ENCODE measurements at places on chromosomes 7 and 10. TPM values are rescaled to one million over a fixed set of nuclear protein-coding genes. Genes with fewer than 3 reads are reported as not detected.
A peak's percentile ranks its signal among the peaks of the same experiment; 100 is the strongest.

- no peaks in the 10 kb centered on the region for H3K27me3 ChIP-seq
- H3K27ac ChIP-seq: no peak overlapping the region
- no peak for DNase-seq
- H3K36me3 ChIP-seq: no peaks in the 10 kb centered on the region
- no peak overlapping the region for H3K4me3 ChIP-seq
Measured at GRCh38 chr7:136023134-136023869, 46.1 kb upstream of the MTPN start.

- H3K27ac ChIP-seq: no peak overlapping the region
- H3K27me3 ChIP-seq: no peaks in the 10 kb centered on the region
- H3K36me3 ChIP-seq: no peaks in the 10 kb centered on the region
- no peak overlapping the region for H3K4me3 ChIP-seq
- H3K4me1 ChIP-seq: peaks cover 19% of the 10 kb centered on the region
Measured at GRCh38 chr10:74874649-74875048, 48.2 kb downstream of the KAT6B start.

DNA sequence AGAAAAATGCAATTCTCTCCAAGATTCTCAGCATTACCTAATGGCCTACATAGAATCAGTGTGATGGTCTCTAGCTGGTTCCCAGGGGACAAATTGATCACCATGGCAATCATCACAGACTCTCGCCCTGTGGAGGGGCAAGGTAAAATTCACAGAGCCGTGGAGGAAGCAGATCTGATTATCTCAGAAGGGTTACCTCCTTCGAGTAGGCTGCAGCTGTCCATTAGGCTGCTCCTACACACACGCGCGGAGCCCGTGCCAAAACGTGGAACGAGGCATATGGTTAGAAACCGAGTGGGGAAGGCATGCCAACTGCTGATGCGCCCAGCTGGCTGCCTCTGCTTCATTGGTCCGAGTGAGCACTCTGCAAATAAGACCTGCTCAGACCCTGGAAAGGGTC, 52.8 kb upstream of the PTER start:
- no peak overlapping the region for H3K4me3 ChIP-seq
- H3K4me1 ChIP-seq: no peaks in the 10 kb centered on the region
- DNase-seq: no peak
- H3K36me3 ChIP-seq: no peaks in the 10 kb centered on the region

DNA sequence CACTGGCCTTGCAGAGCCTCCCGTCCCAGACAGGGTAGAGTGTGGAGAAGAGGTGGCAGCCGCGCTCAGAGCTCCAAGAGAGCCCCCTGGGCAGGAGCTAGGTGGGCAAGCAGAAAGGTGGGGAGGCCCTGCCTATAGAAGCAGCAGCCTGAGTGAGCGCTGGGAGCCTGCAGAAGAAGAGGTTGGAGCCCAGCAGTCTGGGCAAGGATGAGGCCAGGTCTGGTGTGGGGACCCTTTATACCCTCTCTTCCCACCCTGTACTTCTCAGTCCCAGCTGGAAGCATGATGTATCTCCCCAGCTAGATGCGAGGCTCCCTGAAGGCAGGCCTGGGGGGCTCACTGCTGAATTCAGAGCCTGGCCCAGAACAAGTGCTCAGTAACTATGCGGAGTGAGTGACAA, 44.5 kb upstream of the ZMIZ1 start:
- DNase-seq: peak; percentile 39
- H3K27me3 ChIP-seq: no peaks in the 10 kb centered on the region
- H3K27ac ChIP-seq: peak overlapping the region; percentile 92
- no peaks in the 10 kb centered on the region for H3K36me3 ChIP-seq

GRCh38 chr10:101512738-101513137, 75.3 kb downstream of the POLL start:
- H3K27ac ChIP-seq: no peak overlapping the region
- DNase-seq: no peak
- H3K27me3 ChIP-seq: no peaks in the 10 kb centered on the region

GRCh38 chr10:83574770-83575169, 564.5 kb upstream of the GHITM start:
- no peaks in the 10 kb centered on the region for H3K36me3 ChIP-seq
- no peaks in the 10 kb centered on the region for H3K4me1 ChIP-seq
- no peak overlapping the region for H3K27ac ChIP-seq
- H3K4me3 ChIP-seq: no peak overlapping the region

DNA sequence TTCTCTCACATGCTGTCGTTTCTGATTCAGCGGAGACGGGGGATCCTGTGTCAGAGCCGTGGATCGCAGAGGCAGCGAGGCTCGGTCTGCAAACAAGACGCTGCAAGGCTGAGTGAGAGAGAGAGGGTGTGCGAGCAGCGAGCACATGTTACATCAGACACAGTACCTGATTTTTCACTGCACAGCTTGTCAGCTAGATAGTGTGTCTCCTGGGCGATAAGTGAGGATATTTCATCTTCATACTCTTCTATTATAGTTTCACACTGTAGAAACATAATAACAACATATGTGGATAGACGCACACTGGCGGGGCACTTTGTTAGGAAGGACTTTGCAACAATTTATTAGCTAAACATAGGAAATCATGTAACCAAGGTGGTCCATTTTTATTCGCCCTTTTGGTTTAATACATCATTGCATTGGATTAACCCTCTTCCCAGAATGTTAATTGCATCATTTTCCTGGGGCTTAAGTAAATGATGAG, 39.5 kb downstream of the CNPY1 start:
- no peaks in the 10 kb centered on the region for H3K36me3 ChIP-seq
- no peak for DNase-seq
- H3K27ac ChIP-seq: no peak overlapping the region
- H3K4me3 ChIP-seq: no peak overlapping the region
- H3K27me3 ChIP-seq: peaks cover 14% of the 10 kb centered on the region
- H3K4me1 ChIP-seq: no peaks in the 10 kb centered on the region

DNA sequence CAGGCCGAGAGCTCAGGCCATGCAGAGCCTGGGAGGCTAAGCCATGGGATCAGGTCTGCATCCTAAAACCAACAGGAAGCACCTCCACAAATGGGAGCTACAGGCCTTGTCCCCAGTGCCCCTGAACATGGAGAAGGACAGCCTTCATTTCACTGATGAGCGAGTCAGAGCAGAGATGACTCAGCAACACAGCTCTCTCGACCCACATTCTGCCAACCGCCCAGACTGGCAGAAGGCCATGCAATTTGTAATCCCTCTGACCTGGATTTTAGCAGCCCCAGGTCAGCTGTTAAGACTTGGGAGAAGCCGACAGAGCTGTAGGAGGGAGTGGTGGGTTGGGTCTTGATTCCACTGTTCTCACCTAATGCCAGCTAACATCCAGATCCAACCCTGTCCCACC, 25.5 kb downstream of the VOPP1 start:
- peak overlapping the region; percentile 89 for H3K27ac ChIP-seq
- DNase-seq: peak; percentile 86
- no peak overlapping the region for H3K4me3 ChIP-seq
- no peaks in the 10 kb centered on the region for H3K36me3 ChIP-seq
- peaks cover 70% of the 10 kb centered on the region for H3K4me1 ChIP-seq

MYPN gene
- total RNA-seq: 338 TPM

DNA sequence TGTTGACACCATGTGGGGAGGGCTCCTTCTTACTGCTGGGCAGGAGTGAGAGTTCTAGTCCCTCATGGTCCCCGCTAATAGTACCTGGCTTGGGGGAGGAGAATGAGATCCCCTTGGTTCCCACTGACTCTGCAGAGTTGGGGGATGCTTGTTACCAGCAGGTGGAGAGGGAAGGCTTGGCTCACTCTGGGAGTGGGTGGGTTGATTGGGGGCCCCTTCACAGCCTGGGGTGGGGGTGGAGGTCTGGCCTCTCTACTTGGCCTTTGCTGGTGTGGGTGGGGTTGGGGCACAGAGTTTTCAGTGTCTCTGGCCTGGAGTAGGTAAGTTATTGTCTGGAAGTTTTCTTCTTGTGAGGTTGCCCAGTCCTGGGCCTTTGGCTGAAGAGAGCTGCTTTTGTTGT, 31.9 kb downstream of the ADCY1 start:
- no peaks in the 10 kb centered on the region for H3K4me1 ChIP-seq
- no peak overlapping the region for H3K4me3 ChIP-seq
- no peak overlapping the region for H3K27ac ChIP-seq

DNA sequence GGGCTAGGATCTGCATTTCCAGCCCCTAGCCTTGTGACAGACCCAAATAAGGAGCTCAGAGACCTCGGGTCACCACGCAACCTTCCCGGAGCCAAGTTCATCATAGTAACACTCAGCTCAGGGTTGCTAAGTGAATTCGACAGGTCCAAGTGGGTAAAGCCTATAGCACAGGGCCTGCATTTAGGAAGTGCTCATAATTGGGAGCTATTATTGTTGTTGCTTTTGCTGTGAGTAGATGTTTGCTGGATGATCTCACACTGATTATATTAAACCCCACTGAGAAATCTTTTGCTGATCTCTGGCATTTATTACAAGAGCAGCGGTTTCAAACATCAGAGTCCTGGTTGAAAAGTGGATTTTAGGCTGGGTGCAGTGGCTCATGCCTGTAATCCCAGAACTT, 20.3 kb upstream of the SAR1A start:
- H3K4me1 ChIP-seq: no peaks in the 10 kb centered on the region
- no peaks in the 10 kb centered on the region for H3K36me3 ChIP-seq
- no peak for DNase-seq
- H3K27me3 ChIP-seq: no peaks in the 10 kb centered on the region
- no peak overlapping the region for H3K4me3 ChIP-seq

GIMAP1 gene
- 2.4 TPM for total RNA-seq

DNA sequence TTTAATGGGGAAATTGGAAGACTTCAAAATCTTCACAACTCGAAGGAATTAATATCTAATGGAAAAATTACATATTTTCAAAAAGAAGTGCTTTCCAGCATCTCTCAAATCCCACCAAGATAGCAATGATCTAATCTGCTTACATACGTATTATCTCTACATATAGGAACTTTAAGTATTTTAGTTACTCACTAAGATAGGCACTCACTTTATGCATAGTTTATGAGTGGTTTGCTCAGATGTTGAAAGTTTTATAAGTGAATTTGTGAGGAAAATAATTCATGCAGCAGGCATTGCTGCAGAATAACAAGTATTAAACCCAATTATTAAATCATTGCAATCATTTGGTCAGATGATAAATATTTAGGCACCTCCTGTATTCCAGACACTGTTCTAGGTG, 2.3 kb upstream of the CYTH3 start:
- H3K27ac ChIP-seq: no peak overlapping the region
- no peaks in the 10 kb centered on the region for H3K27me3 ChIP-seq
- DNase-seq: no peak
- H3K4me1 ChIP-seq: peaks cover 21% of the 10 kb centered on the region
- H3K4me3 ChIP-seq: no peak overlapping the region
- H3K36me3 ChIP-seq: no peaks in the 10 kb centered on the region

GRCh38 chr7:145431834-145432233, 596.0 kb upstream of the TPK1 start:
- H3K4me3 ChIP-seq: no peak overlapping the region
- DNase-seq: no peak
- no peaks in the 10 kb centered on the region for H3K36me3 ChIP-seq
- no peaks in the 10 kb centered on the region for H3K27me3 ChIP-seq

GRCh38 chr10:113221756-113222168, 271.7 kb downstream of the TCF7L2 start:
- H3K4me3 ChIP-seq: no peak overlapping the region
- no peaks in the 10 kb centered on the region for H3K4me1 ChIP-seq
- no peaks in the 10 kb centered on the region for H3K27me3 ChIP-seq
- H3K36me3 ChIP-seq: no peaks in the 10 kb centered on the region

FAM200A gene
- total RNA-seq: 6.3 TPM

DNA sequence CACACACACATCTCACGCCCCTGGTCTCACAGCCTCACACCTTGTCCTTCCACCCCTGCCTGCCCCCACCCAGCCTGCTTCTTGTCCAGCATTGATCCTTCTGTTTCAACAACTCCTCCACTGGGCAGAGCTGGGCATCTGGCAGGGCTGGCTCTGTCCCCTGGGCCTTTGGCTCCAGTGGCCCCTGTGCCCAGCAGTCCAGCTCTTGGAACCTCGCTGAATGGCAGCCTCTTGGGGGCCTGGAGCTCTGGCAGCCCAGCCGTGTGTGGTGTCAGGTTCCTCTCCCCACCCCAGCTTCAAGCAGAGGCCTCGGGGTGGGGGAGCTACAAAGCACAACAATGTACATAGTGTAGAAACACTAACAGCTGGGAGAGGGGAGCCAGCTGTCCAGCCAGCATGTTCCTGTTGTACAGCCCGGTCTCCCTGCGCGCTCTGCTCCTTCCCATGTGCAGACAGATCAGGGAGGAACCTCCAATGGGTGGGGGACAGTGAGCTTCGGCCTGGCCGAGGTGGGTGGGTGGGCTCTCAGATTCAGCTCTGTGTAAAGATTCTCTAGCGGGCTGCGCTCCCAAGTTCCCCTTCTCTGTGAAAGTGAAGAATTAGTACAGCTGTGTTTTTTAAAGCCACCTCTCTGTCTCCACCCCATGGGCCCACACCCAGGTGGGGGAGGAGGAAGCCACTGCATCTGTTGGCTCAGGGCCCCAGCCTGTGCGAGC, 19.4 kb downstream of the ZMIZ2 start:
- no peak overlapping the region for H3K4me3 ChIP-seq
- no peaks in the 10 kb centered on the region for H3K27me3 ChIP-seq
- DNase-seq: peak; percentile 71
- peaks cover 35% of the 10 kb centered on the region for H3K4me1 ChIP-seq
- peaks cover 46% of the 10 kb centered on the region for H3K36me3 ChIP-seq

NPC1L1 gene
- 0.24 TPM for total RNA-seq

- no peaks in the 10 kb centered on the region for H3K36me3 ChIP-seq
- no peaks in the 10 kb centered on the region for H3K4me1 ChIP-seq
- DNase-seq: no peak
- H3K4me3 ChIP-seq: no peak overlapping the region
- no peaks in the 10 kb centered on the region for H3K27me3 ChIP-seq
Measured at GRCh38 chr7:24325708-24326107, 41.7 kb downstream of the NPY start.

GRCh38 chr7:25994433-25994994, 157.5 kb upstream of the NFE2L3 start:
- H3K4me3 ChIP-seq: no peak overlapping the region
- no peak overlapping the region for H3K27ac ChIP-seq
- no peaks in the 10 kb centered on the region for H3K27me3 ChIP-seq
- no peaks in the 10 kb centered on the region for H3K4me1 ChIP-seq
- no peaks in the 10 kb centered on the region for H3K36me3 ChIP-seq
- DNase-seq: no peak

PRKCQ gene
- total RNA-seq: 17.9 TPM

GRCh38 chr10:31347705-31348104, 28.7 kb downstream of the ZEB1 start:
- no peaks in the 10 kb centered on the region for H3K36me3 ChIP-seq
- H3K4me3 ChIP-seq: no peak overlapping the region
- no peak for DNase-seq
- no peak overlapping the region for H3K27ac ChIP-seq
- H3K4me1 ChIP-seq: peaks cover 71% of the 10 kb centered on the region

CC2D2B gene
- total RNA-seq: 0.09 TPM

DNA sequence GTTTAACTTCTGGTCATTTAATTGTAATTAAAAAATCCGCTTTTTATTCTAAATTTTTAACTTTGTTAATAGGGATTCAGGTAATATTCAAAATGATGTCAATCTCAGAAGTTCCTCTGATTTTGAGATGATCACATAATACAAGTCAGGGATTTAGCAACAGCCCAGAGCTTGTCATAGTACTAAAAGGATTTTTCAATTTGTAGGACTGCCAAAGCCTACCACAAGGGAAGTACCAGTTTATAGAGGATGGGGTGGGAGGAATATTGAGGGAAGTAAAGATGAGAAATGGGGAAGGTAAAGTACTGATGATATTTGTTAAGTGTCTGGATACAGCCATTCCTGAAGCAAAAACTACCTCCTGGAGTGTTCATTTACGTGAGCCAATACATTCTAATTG, 278.2 kb upstream of the TEX47 start:
- H3K4me1 ChIP-seq: no peaks in the 10 kb centered on the region
- no peak for DNase-seq
- H3K27ac ChIP-seq: no peak overlapping the region
- H3K36me3 ChIP-seq: no peaks in the 10 kb centered on the region
- no peak overlapping the region for H3K4me3 ChIP-seq
- H3K27me3 ChIP-seq: no peaks in the 10 kb centered on the region
